ENCODE measurements at places on chromosomes 13 and 19. TPM values are rescaled to one million over a fixed set of nuclear protein-coding genes. Genes with fewer than 3 reads are reported as not detected.

COL5A3 gene
- total RNA-seq, result not detected

CDC42EP5 gene
- not detected for total RNA-seq

GARIN5A gene
- total RNA-seq, result 0.67 TPM

TNNI3 gene
- total RNA-seq, result not detected

ERICH6B gene
- total RNA-seq, result not detected

AMH gene
- 4.8 TPM for total RNA-seq

ZNF285 gene
- 4.5 TPM for total RNA-seq

CA11 gene
- total RNA-seq, result 9.5 TPM

NPAS1 gene
- total RNA-seq, result 1.3 TPM

TEX26 gene
- not detected for total RNA-seq

GJB2 gene
- total RNA-seq, result not detected

CFAP97D2 gene
- not detected for total RNA-seq

TNFSF9 gene
- 7.1 TPM for total RNA-seq

ZNF98 gene
- total RNA-seq, result not detected

ZNF135 gene
- 7.5 TPM for total RNA-seq

APOC4 gene
- total RNA-seq, result not detected

TMPRSS9 gene
- total RNA-seq, result not detected

SIGLEC5 gene
- total RNA-seq, result 0.22 TPM

ZNF625 gene
- 8.1 TPM for total RNA-seq

SPPL2B gene
- total RNA-seq, result 112 TPM

ACP7 gene
- total RNA-seq, result not detected

CHMP2A gene
- total RNA-seq, result 95.6 TPM

IQCN gene
- total RNA-seq, result 15.6 TPM

PRR19 gene
- 0.20 TPM for total RNA-seq

DMWD gene
- 64.7 TPM for total RNA-seq

FARP1 gene
- 0.95 TPM for total RNA-seq

NOTCH3 gene
- not detected for total RNA-seq

CTXN1 gene
- not detected for total RNA-seq

CEACAM3 gene
- total RNA-seq, result not detected

OR7C1 gene
- not detected for total RNA-seq

NECTIN2 gene
- 0.35 TPM for total RNA-seq

FCER2 gene
- 191 TPM for total RNA-seq

YJEFN3 gene
- total RNA-seq, result 7.8 TPM

LILRB5 gene
- 0.24 TPM for total RNA-seq

CERS1 gene
- total RNA-seq, result not detected

GDF15 gene
- not detected for total RNA-seq

UBA52 gene
- 1,962 TPM for total RNA-seq
